ENCODE measurements at places on chromosomes 11 and 22. TPM values are rescaled to one million over a fixed set of nuclear protein-coding genes. Genes with fewer than 3 reads are reported as not detected.

- DNase-seq: peak; percentile 54
These were observed 16.0 kb upstream of the PRG2 start for GRCh38 chr11:57406337-57406904.

DNA sequence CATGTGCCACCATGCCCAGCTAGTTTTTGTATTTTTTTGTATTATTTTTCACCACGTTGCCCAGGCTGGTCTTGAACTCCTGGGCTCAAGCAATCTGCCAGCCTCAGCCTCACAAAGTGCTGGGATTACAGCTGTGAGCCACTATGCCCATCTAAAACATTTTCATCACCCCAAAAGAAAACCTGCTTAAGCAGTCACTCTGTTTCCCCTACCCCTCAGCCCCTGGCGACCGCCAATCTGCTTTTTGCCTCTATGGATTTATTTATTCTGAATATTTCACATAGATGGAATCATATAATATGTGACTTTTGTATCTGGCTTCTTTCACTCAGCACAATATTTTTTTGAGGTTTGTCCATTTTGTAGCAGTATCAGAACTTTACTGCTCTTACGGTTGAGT is 18.6 kb upstream of the P2RY2 start:
- no peak for DNase-seq

GRCh38 chr11:79117488-79117887 is 323.3 kb downstream of the TENM4 start:
- DNase-seq: no peak

GRCh38 chr11:16262645-16262955 is 93.7 kb downstream of the SOX6 start:
- no peak for DNase-seq

- no peak for DNase-seq
These were observed 76.2 kb downstream of the KCNC1 start for GRCh38 chr11:17810746-17811145.

DNA sequence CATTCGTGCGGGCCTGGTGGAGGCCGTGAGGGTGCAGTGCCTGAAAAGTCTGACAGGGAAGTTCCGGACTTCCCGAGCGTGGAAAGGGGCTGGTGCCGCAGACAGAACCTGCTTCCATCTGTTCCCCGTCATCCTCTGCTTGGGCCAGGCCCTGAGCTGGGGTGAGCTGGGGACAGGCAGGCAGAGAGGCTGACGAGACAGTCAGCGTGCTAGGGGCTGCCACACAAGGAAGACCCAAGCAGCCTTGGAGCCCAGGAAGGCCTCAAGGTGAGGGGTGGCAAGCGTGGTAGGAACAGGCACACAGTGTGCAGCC is 25.5 kb downstream of the NADSYN1 start:
- no peak for DNase-seq

GRCh38 chr11:113497066-113497910 is 22.1 kb upstream of the DRD2 start:
- no peak for DNase-seq

DNA sequence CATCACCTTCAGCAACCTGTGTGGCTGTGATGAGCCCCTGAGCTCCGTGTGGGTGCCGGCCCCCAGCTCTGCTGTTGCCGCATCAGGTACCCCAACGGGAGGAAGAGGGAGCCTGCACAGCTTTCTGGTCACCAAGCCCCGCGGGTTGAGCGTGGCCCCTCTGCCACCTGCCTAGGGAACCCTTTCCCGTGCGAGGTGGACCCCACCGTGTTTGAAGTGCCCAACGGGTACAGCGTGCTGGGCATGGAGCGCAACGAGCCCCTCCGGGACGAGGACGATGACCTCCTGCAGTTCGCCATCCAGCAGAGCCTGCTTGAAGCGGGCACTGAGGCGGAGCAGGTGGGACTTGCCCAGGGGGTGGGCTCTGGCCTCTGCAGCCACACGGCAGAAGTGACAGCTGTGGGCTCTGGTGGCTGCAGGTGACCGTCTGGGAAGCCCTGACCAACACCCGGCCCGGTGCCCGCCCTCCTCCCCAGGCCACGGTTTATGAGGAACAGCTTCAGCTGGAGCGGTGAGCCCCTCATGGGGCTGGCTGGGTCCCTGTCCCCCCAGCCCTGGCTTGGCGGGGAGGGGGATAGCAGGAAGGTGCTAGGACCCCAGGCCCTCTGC is 1.9 kb upstream of the SSH3 start:
- DNase-seq: no peak

- no peak for DNase-seq
These were observed 22.2 kb downstream of the ASRGL1 start for GRCh38 chr11:62359475-62359874.

- peak; percentile 77 for DNase-seq
These were observed 28.2 kb downstream of the A4GALT start for GRCh38 chr22:42692239-42693054.

DNA sequence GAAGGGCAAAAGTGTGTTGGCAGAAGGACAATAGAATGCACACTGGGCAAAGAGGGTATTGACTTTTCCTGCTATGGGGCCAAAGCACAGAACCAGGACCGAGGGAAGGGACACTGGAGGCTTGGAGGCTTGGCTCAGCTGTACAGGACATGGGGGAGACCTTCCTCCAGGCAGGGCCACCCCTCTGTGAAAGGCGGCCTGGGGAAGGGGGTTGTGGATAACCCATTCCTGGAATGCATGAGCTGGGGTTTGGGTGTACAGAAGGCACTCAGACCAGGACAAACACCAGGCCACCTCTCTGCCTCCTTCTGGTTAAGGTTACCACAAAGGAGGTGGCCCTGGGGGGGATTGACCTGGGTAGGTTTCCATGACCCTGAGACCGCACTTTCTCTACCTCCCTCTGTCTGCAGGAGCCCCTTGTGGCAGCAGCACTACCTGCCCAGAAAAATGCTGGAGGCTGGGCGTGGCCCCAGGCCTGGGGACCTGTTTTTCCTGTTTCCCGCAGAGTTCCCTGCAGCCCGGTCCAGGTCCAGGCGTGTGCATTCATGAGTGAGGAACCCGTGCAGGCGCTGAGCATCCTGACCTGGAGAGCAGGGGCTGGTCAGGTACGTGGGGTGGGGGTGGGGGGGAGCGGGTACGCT is 9.6 kb downstream of the P2RY2 start:
- no peak for DNase-seq

DNA sequence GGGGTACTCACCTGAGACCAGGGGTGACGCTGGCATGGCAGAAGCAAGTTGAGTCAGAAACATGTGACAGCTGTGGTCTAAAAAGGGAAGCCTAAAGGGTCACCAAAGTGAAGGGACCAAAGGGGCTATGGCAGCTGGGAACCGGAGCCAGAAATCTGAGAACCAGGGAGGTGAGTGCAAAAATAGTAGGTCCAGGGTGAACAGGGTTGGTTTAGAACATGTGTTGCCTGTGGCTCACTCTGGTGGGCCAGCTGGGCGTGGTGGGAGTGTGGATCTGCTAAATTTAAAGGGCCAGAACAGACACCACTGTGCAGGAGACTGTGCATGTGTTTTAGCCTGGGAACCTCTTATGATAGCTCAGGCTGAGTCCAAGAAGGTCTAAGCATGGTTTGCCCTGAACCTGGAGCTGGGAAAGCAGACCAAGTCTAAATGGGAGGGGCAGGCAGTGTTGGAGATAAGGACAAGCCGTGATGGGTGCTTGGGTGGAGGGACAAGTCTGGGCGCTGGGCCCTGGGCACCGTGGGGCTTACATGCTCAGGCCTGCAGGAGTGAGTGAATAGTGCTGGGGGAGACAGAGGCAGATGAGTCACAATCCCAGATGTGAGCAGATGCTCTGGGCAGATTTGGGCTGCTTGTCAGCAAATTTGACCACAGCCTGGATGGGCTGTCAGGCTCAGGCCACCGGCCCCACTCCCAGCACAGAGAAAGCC is 41.4 kb upstream of the ZBED5 start:
- no peak for DNase-seq

- no peak for DNase-seq
These were observed 60.8 kb upstream of the PPARA start for GRCh38 chr22:46089426-46090035.

GRCh38 chr11:72300268-72300667 is 56.3 kb upstream of the PHOX2A start:
- DNase-seq: no peak

The MMP7 gene
- total RNA-seq: not detected

The NLRX1 gene
- 2.7 TPM for total RNA-seq

The NNMT gene
- total RNA-seq: not detected

The RIBC2 gene
- total RNA-seq: not detected

The FGF3 gene
- total RNA-seq: not detected

The SLC22A6 gene
- not detected for total RNA-seq

The TMEM132A gene
- total RNA-seq: 5.2 TPM

The ZNF280B gene
- total RNA-seq: 10.3 TPM

The LRRC56 gene
- 4.6 TPM for total RNA-seq
